GM03348 (cell line): ENCODE measurements at places on chromosomes 3 and 15.

DNA sequence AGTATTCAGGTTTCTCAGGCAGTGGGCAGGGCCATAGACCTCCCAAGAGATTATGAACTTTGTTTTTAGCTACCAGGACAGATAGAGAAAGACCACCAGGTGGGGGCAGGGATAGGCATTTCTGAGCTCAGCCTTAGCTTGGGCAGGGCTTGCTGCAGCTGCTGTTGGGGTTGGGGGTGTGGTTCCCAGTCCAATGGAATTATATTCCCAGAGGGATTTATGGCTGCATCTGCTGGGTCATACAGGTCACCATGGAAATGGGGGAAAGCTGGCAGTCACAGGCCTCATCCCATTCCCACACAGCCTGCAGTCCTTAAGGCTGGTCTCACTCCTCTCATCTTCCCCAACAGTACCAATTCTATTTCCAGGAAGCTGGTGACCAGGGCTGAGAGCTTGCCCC lies 144.6 kb upstream of the ZPLD1 start:
- DNase-seq: no peak

DNA sequence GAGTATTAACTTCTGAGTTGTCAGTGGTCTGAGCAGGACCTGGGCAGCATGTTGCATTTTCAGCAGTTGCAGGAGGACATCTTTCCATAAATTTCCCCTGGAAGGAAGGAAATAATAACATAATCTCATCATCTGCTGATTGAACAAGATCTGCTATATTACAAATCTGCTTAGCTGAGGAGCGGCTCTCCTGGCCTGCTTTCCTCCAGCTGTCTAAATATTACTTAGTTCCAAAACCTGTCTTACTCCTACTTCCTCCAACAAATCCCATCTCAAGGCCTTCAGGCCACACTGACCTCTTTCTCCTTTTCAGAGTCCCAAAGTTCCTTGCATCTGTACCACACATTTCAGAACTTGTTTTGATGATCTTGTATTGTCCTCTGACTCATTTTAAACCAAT lies 364.4 kb upstream of the MCTP2 start:
- DNase-seq: no peak

DNA sequence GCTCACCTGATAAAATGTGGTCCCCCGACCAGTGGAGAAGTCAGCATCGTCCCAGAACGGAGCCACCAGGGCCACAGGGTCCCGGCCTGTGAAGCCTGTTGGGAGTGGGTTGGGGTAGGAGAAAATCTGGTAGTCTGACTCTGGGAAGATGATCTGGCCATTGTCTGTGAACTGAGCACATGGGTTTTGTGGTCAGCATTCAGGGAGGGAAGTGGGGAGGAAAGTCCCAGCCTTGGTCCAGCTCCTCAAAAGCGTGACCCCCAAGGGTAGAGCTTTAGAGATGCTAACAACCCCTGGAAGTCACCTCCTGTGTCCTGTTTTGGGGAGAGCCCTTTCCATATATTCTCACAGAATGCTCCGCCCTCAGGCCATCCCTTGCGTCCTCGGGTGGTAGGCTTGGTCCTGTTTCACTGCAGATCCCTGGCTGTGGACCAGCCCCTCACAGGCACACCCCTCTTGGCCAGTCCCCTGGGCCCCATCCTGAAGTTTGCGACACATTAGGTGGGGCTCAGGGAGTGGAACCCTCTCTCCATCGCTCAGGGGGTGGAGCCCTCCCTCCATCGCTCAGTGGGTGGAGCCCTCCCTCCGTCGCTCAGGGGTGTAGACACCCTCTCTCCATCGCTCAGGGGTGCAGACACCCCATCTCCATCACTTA lies 40.0 kb downstream of the MUC4 start:
- DNase-seq: no peak

GRCh38 chr3:192892981-192893700 lies 24.5 kb downstream of the MB21D2 start:
- DNase-seq: no peak
